ENCODE measurements at places on chromosomes 7 and 10.

GRCh38 chr10:103038570-103038969 is 120.5 kb downstream of the CNNM2 start:
- DNase-seq = no peak

- no peak for DNase-seq
Observed at GRCh38 chr10:106500041-106500924, 664.2 kb downstream of the SORCS1 start.

GRCh38 chr10:49076319-49076718 is 39.0 kb downstream of the VSTM4 start:
- DNase-seq = no peak

GRCh38 chr10:75280236-75280635 is 44.5 kb upstream of the COMTD1 start:
- no peak for DNase-seq

DNA sequence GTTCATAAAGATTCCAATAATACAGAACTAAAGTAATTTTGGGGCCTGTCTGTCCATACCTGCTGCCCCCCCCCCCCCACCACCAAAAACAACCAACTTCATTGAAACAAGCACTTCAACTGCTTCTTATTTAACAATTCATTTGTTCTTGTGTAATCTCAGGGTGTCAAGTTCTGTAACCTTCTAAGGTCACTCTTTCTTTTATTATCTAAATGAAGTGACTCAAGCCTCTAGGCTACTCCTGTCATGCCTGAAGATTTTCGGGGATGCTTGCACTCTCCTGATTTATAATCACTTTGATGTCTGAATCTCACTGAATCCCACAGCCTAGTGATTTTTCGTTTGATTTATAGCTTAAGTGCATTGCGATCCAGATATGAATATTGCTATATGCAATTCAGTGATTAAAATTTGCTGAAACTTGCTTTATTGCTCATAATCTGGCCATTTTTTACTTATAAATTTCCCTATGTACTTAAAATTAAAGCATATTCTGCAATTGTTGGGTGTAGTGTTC is 27.2 kb downstream of the GARIN1A start:
- no peak for DNase-seq

- no peak for DNase-seq
Observed at GRCh38 chr10:78292250-78292981, 258.8 kb downstream of the RPS24 start.

GRCh38 chr7:151920488-151920887 is 35.8 kb upstream of the GALNTL5 start:
- no peak for DNase-seq

DNA sequence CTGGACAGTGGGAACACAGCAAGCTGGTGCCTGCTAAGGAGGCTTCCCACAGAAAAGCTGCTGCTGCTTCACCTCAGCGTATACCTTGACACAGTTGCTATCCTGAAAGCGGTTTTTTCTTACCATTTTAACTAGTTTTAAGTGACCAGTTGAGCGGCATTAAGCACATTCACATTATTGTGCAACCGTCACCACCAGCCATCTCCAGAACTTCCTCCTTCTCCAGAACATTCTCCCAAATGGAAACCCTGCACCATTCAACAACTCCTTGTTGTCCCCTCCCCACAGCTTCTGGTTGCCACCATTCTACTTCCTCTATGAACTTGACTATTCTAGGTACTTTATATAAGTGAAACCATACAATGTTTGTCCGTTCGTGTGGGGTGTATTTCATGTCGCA is 169.9 kb downstream of the SNX10 start:
- no peak for DNase-seq

GRCh38 chr7:108094933-108095710 is 35.0 kb downstream of the LAMB4 start:
- no peak for DNase-seq

GRCh38 chr7:142447762-142448161 is 189.9 kb upstream of the PRSS58 start:
- no peak for DNase-seq

- no peak for DNase-seq
Observed at GRCh38 chr10:114716811-114717404, 58.8 kb upstream of the ABLIM1 start.

- no peak for DNase-seq
Observed at GRCh38 chr7:823649-824048, 8.6 kb upstream of the SUN1 start.

GRCh38 chr10:5014936-5015335 is 11.3 kb upstream of the AKR1C2 start:
- no peak for DNase-seq

DNA sequence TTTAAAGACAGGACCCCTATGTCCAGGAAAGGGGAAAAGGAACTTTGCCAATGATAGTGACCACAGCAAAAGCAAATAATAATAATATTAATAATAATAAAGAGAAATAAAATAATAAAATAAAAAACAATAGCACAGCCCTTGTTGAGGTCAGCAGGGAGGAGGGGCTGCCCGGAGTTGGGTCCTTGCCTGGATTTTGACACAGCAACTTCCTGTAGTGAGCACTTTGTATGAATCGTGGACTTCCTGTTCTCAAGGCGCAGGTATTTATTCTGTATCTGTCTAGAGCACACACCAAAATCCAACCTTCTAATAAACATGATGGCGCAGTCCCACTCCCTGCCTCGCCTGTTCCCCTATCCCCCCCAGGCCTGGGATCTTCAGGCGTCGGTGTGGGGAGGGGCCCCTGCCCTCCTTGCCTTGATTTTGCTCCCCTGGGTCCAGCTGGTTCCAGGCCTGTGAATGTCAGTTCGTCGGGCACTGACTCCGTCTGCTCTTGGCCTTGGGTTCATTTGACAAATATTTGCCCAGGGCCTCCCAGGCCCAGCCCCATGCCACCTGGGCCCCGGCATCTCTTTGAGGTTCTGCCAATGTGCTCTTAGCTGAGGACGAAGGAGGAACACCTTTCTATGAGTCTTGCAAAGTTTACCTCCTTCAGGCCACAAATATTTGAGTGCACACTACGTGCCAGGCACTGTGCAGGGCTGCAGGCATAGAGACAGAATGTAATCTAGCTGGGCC is 13.9 kb downstream of the TRIM8 start:
- no peak for DNase-seq

DNA sequence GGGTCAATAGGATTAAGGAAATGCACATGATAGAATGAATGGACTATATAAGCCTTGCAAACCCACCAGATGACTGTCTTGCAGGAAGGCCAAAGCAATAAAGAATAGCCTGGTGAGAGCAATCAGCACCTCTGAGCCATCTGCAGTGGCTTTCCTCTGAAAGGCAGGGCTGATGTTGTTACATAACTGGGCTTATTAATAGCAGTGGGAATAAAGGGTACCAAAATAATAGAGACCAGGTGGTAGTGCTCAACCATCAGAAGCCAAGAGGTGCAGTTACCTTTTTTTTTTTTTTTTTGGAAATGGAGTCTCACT is 16.8 kb upstream of the VPS26A start:
- no peak for DNase-seq

DNA sequence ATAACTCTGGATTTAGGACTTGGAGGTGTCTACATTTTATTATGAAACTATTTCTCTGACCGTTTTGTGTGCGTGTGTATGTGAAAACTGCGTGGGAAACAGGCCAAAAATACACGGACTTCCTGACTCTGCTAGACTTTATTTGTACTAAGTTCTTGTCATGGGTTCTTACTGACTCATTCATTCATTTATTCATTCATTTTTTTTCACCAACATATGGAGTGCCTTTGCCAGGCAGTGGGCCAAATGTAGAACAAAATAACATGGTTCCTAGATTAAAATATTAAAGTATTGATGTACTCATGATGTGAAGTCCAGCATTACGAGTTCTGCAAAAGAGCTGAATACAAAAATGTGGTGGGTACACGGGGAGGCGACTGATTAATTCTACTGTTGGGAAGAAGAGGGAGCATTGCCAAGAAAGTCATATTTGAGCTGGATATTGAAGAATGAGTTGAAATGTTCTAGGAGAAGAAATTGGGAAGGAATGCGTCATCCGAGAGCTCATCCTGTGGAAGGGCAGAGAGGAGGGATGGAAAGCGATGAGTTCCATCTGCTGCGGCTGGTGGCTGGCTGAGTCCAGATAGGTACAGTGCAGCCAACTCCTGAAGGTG is 24.6 kb downstream of the CACNB2 start:
- no peak for DNase-seq

DNA sequence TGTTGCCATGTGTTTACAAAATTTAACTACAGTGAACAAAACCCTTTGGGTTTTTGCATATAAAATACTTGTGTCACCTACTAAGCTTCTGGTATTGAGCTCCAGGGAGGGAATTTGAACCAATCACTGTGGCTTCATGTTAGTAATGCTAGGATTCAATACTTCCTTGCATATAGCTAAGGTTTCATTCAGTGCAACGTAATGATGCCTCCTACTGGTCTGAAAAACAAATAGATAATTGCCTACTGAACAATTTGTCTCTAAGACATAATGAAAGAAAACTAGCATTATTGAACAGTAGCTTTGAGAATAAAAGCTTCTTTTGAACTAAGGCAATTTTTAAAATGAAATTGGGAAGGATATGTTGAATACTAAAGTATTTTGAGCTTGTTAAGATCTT is 244.4 kb downstream of the ZWINT start:
- DNase-seq = no peak

DNA sequence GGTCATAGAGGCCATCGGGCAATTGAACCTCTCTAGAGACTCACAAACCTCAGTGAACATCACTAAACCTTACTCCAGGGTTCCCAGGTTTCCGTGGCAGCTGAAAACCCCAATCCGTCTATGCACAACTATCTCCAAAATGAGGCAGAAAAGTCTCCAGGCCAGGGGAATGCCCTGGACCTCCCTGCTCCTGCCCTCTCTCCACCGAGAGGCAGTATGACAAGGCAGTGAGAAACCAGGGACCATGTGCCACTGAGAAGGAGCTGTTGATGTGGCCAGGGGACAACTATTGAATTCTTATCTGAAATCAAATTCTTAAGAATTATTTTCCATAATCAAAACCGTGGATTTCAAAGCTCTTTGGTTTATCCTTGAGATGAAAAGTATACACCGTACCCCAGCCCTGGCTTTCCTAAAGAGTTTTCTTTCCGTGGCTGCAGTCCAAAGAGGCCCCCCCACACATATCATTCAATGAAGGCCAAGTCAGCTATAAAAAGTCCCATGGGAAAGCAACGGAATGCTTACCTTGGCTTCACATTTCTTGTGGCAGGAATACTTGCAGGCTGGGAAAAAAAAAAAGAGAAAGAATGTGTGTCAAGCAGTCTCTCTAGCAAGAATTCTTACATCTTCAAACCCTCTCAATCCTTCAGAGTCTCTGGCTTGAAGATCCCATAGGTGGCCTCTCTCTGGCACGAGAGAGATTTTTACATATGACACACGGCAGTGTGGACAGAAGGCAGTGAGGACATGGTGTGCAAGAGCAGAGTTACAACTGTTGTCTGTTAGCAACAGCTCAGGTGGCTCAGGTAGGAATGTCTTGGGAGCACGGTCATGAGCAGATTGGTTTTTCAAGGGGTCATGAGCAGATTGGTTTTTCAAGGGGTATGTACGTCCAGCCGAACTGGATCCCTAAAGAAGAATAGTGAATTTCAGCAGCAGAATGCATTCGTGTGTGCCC is 75.2 kb downstream of the TNS3 start:
- no peak for DNase-seq

DNA sequence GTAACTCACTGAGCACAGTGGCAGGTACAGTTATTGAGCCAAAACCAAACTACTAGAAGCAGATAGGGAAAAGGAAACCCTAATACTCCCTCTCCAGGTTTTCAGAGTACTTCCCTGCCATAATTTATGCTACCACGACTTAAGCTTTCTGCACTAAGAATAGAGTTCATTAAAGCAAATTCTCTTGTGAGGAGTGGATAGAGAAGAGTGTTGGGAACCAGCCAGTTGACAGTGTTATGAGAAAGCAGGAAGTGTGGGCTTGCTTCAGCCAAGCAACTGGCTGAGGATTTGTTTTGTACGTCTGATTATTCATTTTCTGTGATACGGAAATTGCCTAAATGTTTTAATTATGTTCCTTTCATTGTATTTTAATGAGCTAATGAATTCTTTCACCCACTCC is 280.5 kb downstream of the KIF20B start:
- no peak for DNase-seq

DNA sequence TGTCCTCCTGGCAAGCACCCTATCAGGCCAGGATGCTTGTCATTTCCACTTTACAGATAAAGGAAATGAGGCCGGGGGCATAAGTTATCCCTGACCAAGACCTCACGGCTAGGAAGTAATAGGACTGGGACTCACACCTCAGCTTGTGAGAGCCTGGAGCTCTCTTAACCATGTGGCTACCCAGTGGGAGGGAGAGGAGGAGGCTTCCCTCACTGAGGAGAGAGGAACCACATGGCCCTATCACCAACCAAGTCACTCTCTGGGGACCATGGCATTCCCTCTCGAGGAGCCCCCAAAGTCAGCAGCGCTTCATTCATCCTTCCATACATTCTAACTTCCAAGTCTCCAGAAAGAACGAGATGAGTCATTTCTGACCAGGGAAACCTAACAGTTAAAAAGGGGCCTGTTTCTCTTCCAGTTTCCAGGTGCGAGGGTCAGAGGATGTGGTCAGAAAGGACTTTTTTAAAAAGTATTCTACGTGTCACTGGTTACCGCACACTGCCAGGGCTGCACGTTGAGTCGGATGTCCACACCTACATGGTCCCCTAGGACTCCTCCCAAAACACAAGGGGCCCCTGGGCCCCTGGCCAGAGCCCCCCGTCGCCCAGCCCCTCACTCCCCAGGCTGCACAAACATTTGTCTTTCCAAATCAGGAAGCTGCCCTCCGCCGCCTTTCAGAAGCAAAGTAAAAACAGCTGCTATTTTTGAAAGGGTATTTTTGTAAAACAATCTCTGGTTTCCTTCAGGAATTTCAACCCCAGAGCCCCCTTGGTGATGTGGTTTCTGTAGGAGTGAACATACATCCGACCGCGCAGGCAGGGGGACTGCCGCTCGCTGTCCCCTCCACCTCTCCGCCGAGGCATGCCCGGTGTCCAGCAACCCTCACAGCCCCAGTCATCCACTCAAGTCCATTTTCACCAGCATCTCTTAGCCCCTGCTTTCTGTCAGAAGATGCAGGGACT is 128.2 kb upstream of the CHST15 start:
- no peak for DNase-seq

DNA sequence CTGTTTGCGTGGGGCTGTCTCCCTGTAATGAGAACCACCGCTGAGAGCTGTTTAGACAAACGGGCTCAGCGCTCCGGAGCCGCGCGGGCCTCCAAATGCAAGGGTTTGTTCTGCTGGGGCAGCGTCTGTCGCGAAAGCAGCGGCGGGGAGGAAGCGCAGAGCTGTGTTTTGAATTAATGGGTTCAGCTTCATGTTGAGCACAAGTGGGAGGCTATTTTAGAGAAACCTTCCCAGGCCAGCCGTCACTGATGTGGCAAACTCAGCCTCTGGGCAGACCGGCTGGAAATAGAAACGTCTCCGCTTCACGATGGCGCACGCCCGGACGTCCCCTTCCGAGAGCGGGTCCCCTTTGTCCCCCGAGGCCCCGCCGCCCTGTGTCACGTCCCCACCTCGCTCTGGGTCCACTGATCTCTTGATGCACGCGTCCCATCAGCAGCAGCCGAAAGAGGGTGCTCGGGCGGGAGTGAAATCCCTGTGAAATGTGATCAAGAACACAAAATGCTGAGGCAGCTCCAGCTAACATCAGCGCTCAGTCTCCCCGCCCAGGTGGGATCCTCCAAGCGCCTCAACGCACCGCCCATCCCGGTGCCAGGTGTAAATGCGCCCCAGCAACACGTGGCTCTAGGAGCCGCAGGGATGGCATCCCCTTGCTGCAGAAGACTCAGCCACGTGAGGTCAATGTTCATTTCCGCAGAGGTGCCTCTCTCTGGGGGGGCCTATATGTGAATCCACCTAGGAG is 44.9 kb downstream of the BAMBI start:
- no peak for DNase-seq
